ENCODE measurements at places on chromosomes 11 and 22.

DNA sequence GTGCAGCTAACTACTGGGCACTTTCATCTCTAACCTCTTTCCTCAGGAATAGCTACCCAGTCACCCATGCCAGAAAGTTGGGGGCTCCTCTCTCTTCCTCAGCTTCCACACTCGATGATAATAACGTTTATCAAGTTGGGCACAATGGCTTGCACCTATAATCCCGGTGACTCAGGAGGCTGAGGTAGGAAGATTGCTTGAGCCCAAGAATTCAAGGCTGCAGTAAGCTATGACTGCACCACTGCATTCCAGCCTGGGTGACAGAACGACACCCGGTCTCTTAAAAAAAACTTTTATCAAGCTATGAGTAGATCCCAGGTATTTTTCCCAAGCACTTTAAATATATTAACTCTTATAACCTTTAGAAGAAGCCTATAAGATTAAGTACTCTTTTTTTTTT is 2.0 kb downstream of the SF3A1 start:
- no peak for DNase-seq

GRCh38 chr11:3623121-3623520 is 18.7 kb downstream of the ART5 start:
- DNase-seq, result no peak

GRCh38 chr22:50281384-50281760 is 11.2 kb upstream of the MAPK11 start:
- DNase-seq, result no peak

DNA sequence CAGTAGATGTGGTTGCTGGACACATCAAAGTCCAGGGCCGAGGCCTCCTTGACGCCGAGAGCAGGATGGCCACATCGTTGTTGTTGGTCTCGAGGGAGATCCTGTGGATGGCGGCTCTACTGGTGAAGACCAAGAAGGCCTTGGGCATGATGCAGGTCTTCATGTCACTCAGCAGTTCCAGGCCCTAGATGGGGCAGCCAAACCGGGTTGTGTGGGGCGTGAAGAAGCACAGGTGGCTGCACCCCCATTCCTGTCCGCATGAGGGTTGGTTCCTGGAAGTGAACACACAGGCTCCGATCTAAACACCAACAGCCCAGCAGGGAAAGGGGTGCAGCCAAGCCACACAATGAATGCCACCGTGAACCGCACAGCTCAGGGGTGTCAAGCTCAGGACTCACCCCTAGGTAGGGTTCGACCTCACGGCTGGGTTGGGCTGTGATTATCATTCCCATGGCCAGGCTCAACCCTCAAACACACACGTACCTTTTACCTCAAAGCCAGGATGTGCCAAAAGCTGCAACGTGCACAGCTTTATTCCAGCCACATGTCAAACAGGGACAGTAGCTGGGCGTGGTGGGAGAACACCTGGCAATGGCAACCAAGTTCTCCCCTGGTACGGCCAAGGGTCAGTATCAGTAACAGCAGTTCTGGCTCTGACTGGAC is 132.3 kb downstream of the CRYBB2 start:
- DNase-seq, result no peak

DNA sequence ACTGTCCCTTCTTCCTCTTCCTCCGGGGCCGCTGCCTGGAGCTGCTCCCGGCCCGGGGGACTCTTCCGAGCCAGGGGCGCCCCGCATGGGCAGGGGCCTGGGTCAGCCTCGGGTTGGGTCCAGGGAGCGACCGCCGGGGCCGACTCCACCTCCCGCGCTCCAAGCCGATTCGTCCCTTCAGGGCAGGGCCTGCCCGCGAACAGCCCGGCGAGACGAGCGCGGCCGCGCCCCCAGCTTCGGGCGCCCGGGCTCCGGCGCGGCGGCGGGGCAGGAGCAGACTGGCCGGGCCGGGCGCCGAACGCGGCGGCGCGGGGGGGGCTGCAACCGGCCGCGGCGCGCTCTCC is at the start of gene LARGE1:
Gene LARGE1, minus strand, starts transcription at position 280 of the 344 bp plus-strand sequence.
- DNase-seq, result peak; percentile 44

Measured in urothelium cell line (cell line).